ENCODE measurements at places on chromosomes 1 and 21.

DNA sequence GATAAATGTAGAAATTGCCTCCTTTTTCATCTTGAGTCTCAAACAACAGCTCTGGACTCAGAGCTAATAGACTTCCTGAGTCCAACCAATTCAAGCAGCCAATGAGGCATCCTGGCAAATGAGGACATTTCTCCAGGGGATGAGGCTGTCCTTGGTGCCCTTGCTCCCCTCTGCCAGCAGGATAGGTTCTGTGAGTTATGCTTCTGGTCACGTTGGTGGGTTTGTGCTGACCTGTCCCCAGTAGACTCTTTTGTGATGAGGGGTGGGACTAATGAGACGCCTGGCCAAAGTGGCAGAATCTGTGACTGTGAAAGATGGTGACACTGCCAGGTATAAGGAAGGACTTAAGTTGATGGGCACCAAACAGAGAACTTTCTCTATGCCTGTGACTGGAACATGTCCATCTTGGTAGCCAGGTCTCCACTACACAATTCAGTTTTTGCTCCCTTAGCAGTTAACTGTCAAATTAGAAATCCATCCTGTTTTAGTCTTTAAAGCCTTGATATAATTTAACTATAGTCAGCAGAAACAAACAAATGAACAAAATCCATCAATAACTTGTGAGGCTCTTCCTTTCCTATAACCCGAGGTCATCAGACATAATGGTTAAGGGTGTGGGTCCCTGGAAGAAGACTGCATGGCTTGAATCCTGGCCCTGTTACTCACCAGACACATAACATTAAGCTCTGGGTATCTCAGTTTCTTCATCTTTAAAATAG, 35.7 kb upstream of the THEM4 start:
- DNase-seq = no peak

GRCh38 chr21:34534522-34534921, 22.5 kb upstream of the KCNE1 start:
- no peak for DNase-seq

GRCh38 chr1:21537511-21537931, 28.3 kb downstream of the ALPL start:
- no peak for DNase-seq

DNA sequence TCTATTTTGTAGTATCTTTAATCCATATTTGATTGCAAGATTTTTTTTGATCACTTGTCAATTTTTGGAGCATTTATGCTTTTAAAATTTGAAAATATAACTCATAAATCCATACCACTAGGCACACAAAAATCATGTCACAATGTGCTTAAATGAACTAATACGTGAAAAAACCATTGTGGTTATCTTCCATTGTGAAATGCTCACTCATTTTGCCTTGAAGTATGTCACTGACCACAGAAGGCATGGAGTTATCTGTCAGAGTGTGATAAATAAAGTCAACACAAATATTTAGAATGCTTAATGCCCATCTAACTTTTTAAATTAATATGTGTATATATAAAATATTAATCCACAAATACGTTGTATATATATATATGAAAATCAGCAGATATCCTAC, 347.2 kb downstream of the PTPRC start:
- no peak for DNase-seq

DNA sequence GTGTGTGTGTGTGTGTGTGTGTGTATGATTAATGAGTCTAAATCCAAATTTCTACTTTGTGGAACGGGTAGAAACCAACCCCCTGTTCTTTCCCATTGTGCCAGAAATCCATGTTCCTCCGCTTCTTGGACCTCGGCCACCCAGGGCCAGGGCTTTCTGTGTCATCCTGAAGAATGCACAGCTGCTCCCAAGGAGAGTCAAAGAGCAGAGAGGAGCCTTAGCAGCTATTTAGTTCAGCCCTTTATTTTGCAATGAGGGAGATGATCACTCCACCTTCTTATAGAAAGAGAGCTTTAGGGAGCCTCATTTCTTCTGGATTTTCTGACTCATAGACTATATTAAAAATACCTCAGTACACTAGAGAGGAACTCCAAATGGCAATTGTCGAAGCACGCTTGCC, 489.3 kb upstream of the VAMP3 start:
- DNase-seq = no peak

GRCh38 chr1:184818646-184819045, 64.0 kb upstream of the EDEM3 start:
- DNase-seq = no peak

- no peak for DNase-seq
These were observed 1153.1 kb upstream of the B3GALT2 start for GRCh38 chr1:194339471-194339870.

GRCh38 chr21:29454179-29454578, 155.5 kb downstream of the BACH1 start:
- DNase-seq = no peak

GRCh38 chr1:87598429-87598828, 269.7 kb downstream of the LMO4 start:
- no peak for DNase-seq

GRCh38 chr1:116521186-116521585, 49.6 kb downstream of the CD58 start:
- DNase-seq = no peak

DNA sequence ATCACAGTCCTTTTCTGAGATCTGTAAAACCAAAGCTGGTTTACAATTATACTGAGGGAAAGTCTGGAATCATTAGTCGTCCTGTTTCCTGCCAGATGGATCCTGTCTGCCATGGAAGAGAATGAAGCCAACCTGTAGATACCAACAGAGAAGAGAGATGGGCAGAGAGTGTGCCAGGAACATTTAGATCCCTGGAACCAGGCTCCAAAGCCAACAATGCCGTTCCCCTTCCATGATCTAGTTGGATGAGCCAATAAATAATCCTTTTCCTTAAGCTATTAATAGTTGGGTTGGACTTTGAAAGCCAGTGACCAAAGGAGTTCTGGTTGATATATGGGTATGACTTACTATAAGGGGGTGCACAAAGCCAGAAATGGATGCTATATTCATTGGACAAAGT, 15.0 kb downstream of the CAPN8 start:
- no peak for DNase-seq
